ENCODE measurements at places on chromosomes 2 and 18.

DNA sequence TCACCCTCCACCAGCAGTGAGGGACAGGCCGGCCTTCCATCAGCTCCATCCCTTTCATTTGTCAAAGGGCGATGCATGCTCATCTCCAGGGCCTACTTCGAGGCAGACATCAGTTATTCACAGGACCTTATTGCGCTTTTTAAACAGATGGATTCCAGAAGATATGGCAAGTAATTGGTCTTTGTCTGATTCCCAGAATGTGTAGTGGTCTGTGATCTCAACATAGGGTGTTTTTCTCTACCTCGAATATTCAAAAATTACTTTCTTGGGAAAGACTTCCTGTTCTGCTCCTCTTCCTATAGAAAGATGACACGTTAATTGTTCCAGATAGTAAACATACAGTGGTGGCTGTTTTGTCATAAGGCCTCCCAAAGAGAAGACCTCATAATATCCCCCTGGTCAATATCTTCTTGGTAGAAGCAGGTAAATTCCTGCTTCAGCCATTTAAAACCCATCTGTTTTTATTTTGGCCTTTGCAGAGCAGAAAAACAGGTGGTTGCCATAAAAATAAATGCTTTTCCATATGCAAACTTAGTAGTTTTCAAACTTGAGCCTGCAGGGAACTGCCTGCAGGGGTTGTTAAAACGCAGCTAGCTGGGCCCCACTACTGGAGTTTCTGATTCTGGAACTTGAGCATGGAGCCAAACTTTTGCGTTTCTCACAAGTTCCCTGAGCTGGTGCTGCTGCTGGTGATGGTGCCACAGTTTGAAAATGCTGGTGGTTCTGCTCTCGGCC is 8.2 kb downstream of the SMARCAL1 start:
- no peak for DNase-seq

DNA sequence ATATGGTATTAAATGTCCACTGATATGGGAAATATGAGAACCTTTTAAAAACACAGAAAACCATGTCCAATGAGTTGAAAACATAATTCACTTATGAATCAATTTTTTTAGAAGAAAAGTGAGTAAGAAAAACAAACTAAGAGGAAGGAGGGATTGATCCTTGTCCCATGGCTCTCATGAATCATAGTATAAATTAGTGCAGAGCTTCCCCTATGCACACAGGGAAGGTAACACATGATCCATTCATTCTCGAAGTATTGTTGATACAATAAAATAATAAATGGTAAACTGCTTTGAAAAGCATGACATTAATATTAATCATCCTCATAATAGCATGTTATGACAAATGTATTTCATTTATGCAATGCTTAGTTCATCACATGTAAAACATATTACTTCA is 872.0 kb upstream of the CNTNAP5 start:
- DNase-seq = no peak

DNA sequence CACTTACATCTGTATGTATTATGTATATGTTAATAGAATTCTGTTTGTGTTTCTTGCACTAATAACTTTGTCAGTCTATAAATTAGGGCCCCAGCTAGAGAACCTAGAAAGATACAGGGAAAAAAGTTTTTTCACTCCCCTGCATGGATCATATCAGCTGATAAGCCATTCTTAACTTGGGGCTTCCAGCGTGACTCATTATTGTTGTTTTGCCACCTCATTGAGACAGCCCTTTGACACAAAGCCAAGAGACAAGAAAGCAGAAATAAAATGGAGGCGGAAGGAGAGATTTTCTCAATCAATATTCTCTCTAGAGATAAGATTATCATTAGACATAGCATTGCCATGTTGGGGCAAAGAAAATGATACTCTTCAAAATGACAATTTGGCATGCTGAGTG is 93.4 kb downstream of the AKAIN1 start:
- DNase-seq = no peak

- no peak for DNase-seq
These were observed 25.2 kb downstream of the AAK1 start for GRCh38 chr2:69618362-69618761.

DNA sequence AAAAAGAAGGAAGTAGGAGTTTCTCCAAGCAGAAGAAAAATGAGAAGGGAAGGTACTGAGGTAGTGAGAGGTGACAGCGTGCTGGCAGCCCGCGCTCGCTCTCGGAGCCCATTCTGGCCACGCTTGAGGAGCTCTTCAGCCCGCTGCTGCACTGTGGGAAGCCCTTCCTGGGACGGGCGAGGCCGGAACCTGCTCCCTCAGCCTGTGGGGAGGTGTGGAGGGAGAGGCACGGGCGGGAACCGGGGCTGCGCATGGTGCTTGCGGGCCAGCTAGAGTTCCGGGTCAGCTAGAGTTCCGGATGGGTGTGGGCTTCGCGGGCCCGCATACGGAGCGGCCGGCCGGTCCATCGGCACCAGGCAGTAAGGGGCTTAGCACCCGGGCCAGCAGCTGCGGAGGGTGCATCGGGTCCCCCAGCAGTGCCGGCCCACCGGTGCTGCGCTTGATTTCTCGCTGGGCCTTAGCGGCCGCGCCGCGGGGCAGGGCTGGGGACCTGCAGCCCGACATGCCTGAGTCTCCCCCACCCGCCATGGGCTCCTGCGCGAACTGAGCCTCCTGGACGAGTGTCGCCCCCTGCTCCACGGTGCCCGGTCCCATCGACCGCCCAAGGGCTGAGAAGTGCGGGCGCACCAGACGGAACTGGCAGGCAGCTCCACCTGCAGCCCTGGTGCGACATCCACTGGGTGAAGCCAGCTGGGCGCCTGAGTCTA is 11.1 kb upstream of the CYS1 start:
- no peak for DNase-seq

GRCh38 chr2:109247812-109248211 is 118.8 kb downstream of the SH3RF3 start:
- no peak for DNase-seq

DNA sequence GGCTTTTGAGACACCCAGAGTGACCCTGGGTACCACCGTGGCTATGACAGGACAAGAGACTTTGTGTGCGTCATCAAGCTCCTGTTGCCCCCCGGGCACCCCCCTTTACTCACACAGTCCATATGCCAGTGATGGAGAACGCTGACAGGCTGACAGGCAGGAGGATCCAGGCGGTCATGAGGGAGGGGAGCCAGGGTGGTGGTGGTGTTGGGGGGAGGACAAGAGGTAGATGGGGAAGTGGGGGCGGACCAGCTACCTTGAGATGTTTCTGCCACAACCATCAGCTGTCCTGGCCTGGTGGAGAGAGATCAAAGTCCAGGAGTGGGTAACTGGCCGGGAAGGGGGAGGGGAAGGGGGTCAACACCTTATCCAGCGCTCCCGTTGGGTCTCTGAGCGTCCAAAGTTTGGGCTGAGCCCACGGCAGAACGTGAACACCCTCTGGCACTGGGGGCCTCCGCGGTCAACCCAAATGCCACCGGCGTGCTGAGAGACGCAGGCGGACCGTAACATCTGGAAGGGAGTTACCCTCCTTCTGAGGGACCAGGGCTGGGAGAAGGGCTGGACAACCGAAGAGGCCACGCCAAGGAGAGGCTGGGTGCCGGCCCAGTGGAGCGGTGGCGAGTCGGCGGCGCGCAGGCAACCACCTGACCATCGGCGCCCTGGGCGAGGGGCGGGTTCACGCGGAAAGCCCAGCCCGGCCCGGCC is 575 bp downstream of the TMEM150A start:
- no peak for DNase-seq

GRCh38 chr2:136171223-136171622 is 53.3 kb upstream of the CXCR4 start:
- DNase-seq = no peak

DNA sequence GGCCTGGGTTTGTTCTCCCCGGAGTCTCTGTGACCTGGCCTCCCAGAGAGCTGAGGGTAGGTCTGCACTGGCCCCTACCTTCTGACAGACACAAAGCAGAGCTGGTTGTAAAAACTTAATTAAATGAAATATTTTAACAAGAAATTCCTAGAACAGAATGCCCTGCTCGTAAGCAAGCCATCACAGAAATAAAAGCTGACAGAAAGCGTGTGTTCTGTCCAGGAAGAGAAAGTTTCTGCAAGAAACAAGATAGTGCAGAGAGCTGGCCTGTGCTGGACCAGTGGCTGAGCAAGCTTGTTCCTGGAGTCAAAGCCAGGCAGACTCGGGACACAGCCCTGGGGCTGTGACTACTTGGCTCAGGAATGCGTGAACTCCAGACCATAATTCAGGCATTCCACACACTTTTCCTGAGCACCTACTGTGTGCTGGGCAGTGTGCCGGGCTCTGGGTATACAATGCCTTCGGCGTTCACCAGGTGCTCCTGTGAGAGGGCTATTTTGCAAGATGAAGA is 51.6 kb downstream of the APOB start:
- DNase-seq = no peak

GRCh38 chr18:32019251-32019948 is 775 bp downstream of the RNF125 start:
- peak; percentile 4 for DNase-seq

DNA sequence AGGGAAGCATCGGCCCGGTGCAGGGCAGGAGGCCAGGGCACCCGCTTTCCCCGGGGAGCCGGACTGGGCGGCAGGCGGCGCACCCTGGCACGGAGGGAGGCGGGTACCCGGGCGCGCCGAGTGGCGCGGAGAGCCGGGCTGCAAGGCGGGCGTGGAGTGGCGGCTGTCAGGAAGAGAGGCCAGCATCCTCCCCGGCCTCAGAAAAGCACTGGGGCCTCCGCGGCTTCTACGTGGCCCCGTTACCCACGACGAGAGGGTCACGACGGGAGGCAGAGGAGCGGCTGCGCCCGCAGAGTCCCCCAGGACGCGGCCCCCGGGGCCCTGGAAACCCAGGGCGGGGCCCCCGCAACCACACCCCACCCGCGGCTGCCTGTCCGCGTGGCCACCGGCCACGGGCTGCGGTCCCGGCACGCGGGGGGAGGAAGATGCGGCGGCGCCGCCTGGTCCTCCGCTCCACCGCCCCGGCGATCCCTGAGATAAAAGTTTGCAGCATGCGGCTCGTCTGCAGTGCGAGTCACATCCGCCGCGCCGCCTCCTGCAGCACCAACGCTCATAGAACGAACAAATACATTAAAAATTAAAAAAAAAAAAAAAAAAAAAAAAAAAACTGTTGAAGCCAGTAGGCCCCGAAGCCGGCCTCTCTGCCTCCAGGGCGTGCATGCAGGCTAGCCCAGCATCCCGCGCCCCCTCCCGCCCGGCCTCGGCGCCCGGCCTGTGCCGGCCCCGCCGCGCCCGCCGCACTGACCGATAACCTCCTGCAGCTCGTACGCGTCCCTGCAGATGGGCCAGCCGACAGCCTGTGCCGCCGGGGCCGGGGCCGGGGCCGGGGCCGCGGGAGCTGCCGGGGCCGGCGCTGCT is 683 bp downstream of the STK39 start:
- DNase-seq = no peak

DNA sequence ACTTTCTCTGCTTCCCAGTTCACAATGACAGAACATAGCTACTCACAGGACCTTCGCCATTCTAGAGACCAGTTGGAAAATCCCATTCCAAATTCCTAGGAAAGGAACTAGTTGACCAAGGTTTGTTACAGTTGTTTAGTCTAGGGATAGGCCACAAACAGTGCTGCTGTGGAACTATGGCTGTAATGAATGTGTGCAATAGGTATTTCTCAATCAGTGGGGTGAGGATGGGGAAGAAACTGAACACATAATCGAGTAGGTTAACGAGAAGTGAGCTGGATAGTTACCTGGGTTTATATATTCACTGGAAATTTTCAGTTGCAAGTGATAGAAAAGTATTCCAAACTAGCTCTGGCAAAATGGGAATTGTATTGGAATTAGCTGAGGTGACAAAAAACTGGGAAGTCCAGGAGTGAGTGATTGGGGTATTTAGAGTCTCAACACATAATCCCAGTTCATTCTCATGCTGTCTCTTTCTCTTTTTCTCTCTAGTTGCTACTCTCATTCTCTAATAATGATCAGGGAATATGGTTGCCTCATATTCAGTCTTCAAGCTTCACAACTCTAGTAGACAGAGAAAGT is 18.2 kb upstream of the HMSD start:
- DNase-seq = no peak

- DNase-seq = no peak
These were observed 190.6 kb upstream of the SMIM21 start for GRCh38 chr18:75618146-75618545.

GRCh38 chr2:69514406-69514805 is 77.2 kb upstream of the NFU1 start:
- DNase-seq = no peak

DNA sequence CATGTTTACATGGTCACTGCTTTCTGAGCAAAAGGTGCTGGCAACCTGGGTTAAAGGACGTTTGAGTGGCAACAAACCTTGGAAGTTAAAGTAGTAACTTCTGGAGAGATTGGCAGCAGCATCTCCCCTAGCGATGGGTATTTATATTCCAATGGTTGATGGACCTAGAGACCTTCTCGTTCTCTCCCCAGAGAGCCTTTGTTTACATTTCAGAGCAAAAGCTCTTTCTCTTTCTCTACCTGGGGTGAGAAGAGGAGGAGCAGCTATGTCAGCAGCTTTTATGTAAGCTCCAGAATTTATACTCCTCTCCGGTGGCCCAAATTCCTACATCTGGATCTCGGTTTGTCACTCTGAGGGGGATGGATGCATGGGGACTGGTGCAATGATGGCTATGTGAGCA is 213.7 kb upstream of the ARL4C start:
- no peak for DNase-seq

GRCh38 chr2:25071966-25072365 is 30.1 kb downstream of the EFR3B start:
- no peak for DNase-seq

DNA sequence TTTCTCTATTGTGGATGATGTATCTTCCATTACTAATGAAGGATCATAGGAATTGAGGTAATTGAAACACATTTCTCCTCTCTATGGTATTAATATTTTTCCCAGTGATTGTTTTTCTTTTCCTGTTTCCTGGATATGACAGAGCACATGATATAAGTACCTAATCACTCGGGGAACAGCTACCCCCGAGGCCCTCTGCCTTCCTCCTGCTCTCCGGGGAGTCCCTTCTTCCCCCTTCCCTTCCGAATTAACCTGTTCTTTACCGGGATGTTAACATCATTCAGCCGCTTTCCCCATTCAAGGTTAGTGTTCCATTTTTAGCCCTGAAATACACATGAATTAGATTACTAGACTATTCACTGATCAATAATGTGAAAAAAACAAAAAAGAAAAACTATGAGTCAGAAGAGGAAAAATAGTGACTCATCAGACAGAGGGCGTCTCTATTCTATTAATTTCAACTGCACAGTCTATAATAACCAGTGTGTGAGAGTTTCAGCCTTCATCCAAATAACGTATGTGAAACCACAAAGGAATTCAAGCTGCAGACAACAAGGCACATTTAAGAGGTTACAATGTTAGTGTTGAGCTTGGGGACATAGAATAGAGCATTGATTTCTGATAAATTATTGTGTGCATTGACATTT is 450.8 kb downstream of the DLGAP1 start:
- DNase-seq = no peak

- no peak for DNase-seq
These were observed 38.8 kb downstream of the APLF start for GRCh38 chr2:68506170-68506569.

GRCh38 chr18:58552057-58552461 is 76.8 kb downstream of the ALPK2 start:
- DNase-seq = no peak

DNA sequence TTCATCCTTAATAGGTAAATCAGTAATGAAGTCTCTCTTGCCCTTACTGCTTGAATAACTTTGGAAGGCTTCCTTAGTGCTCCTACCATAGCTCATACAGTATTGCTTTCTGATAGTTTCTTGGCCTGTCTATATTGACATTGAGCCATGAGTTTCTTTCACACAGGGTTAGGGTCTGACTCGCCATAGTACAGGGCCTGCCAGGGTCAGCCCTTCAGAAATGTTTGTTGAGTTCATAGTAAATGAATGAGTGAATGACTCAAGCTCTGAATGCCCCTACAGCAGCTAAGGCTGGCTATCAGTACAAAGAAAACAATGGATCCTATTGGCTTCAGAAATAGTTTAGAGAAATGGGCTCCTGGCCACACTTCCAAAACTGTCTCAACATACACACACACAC is 65.0 kb upstream of the LRATD1 start:
- no peak for DNase-seq

All from GM18507 (cell line).